ENCODE measurements at places on chromosomes 2 and 18.

- DNase-seq = no peak
Observed at GRCh38 chr2:149732001-149732685, 144.6 kb upstream of the MMADHC start.

DNA sequence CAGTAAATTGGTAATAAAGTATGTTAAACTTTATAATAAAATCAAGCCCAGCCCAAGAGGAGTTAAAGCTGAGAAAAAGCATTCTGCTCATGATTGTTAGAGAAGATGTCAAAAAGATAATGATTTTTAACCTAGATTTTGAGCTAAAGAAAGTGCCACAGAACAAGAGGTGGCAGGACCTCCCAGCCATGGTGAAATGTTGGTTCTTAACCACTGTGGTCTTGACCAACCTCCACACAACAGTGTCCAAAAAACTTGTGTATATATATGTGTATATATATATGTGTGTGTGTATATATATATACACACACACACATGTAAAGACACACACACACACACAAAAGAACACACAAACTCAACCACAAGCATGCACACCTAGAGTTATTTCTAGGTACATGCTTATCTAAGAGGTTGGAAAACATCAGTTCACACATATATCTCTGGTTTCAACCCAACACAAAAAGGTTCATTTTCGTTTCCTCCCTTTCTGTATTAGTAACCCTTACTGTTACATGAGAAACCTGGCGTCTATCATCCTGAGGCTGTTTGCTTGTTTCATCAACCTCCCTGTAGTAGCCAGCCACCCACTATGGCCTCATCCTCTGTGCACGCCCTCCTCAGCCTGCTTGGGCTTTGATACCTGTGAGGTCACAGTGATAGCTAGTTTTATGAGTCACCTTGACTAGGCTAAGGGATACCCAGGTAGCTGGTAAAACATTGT is 631.8 kb upstream of the ID2 start:
- no peak for DNase-seq

DNA sequence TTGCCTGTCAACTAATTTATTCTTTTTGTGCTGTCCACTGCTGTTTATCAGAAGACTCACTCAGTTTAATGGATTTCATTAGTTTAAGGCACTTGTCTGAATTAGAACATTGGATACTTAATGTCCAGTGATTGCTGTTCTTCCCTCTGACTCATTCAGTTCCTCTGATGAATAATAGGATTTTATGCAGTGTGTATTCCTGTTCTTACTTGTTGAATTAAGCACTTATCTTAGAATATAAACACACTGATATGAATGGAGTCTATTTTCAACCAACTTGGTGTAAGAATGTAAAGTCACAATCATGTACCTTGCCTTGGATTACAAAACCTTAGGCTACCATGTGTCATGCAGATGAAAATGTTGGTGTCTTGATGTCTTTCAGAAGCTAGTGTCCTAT is 87.0 kb upstream of the PROKR1 start:
- DNase-seq = no peak

- no peak for DNase-seq
Observed at GRCh38 chr2:215998636-215999035, 14.7 kb downstream of the MREG start.

- DNase-seq = no peak
Observed at GRCh38 chr2:202171241-202171825, 67.1 kb downstream of the SUMO1 start.
